ENCODE measurements at places on chromosomes 2 and 18.

DNA sequence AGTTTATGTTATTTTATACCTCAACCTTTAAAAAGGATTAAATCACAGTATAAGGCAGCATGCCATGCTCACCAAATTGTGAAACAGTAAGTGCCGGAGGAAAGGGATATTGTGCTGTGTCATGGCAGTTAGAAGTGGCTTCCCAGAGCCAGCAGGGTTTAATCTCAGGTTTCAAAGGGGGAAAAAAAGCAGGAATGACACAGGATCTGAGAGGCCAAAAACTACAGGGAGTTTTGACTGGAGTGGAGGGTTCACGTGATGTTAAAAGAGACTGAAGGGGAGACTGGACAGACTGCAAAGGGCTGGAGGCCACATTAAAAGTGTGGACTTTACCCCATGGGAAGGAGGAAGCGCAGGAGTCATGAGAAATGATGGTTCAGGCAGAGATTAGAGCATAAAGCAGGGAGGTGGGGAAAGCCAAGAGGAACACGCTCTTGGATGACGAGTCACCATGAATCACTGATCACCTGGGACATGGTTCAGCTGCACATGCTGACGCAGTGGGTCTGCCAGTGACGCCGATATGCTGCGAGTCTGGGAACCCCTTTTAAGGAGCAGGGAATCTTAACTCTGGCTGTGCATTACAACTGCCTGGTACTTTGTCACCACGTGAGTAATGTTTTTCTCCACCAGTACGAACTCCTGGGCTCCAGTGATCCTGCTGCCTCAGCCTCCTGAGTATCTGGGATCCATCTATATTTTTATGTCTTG, 6.1 kb downstream of the CHMP1B start:
- DNase-seq: no peak

DNA sequence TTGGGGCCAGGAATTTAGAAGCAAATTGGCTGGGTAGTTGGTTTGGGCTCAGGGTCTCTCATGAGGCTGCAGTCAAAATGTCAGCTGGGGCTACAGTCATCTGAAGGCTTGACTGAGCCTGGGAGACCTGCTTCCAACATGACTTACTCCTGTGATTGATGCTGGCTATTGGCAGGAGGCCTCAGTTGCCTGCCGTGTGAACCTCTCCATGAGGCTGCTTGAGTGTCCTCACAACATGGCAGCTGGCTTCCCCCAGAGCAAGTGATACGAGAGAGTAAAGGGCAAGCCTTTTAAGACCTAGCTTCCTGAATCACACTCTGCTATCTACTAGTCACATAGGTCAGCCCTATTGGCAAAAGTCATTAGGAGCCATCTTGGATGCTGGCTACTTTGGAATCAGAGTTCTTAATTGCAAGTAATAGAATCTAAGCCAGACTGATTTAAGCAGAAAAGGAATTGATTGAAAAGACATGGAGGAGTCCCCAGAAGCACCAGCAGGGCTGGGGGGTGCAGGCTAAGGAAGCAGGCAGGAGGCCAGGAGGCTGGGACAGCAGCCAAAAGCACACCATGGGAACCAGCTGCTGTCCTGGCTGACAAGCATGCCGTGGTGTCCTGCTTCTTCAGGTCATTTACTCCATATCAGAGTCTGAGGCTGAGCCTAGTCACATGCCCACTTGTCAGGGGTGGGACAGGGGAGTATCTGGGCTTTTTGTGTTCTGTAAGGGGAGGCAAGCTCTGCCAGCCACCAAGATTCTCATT, 7.8 kb upstream of the GIGYF2 start:
- no peak for DNase-seq

DNA sequence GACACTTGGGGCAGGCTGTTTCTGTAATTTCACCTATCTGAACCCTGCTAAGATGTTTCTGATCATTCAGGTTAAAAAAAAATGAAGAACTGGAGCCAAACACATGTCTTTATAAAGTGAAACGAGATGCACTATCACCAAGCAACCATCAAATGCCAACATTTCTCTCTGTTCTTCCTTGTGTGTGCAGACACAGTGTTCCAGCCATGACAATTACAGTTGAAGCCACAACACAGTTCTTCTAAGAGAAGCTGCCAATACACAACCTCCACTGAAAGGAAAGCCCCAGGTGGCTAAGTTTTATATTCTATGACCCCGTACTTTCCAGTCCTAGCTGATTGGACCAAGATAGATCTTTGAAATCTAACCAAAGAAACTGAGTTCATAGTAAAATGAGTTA, 181.8 kb downstream of the RAD51AP2 start:
- no peak for DNase-seq

GRCh38 chr2:191580581-191580980, 97.4 kb upstream of the NABP1 start:
- DNase-seq: no peak

GRCh38 chr2:24304098-24304497, 56.2 kb downstream of the ITSN2 start:
- no peak for DNase-seq

- no peak for DNase-seq
Observed at GRCh38 chr2:104939570-104940217, 85.8 kb downstream of the POU3F3 start.

- no peak for DNase-seq
Observed at GRCh38 chr18:54772056-54772455, 56.2 kb upstream of the RAB27B start.

- DNase-seq: no peak
Observed at GRCh38 chr2:72921853-72922252, 4.5 kb downstream of the EMX1 start.

DNA sequence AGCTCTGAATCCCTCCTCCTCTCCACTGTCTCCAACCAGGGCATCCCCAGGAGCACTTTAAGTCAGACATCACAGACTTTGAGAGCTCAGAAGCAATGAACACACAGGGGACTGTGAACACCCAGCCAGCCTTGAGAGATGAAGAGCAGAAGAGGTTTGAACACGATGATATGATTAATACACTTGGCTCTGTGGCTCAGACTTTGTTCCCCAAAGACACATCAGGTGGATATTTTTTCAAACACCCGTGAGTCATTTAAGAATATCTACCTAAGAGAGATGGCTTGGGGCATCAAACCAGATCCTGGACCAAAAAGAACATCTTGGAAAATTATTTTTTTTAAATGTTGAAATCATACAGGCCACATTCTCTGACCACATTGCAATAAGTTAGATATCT, 134.9 kb upstream of the OTOS start:
- no peak for DNase-seq

- peak; percentile 70 for DNase-seq
Observed at GRCh38 chr2:191571163-191571769, 106.7 kb upstream of the NABP1 start.

- DNase-seq: no peak
Observed at GRCh38 chr2:151767536-151767935, 33.3 kb upstream of the NEB start.

DNA sequence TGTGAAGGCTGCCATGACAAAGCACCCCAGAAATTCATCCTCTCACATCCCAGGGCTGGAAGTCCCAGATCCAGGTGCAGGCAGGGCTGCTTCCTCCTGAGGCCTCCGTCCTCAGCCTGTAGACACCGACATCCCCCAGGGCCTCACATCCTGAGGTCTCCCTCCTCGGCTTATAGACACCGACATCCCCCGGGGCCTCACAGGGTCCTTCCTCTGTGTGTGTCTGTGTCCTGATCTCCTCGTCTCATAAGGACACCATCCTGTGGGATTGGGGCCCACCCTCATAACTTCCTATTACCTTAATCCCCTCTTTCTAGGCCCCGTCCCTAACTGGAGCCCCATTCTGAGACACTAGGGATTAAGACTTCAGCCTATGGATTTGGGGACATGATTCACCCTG, 92.0 kb upstream of the SNTG2 start:
- no peak for DNase-seq

DNA sequence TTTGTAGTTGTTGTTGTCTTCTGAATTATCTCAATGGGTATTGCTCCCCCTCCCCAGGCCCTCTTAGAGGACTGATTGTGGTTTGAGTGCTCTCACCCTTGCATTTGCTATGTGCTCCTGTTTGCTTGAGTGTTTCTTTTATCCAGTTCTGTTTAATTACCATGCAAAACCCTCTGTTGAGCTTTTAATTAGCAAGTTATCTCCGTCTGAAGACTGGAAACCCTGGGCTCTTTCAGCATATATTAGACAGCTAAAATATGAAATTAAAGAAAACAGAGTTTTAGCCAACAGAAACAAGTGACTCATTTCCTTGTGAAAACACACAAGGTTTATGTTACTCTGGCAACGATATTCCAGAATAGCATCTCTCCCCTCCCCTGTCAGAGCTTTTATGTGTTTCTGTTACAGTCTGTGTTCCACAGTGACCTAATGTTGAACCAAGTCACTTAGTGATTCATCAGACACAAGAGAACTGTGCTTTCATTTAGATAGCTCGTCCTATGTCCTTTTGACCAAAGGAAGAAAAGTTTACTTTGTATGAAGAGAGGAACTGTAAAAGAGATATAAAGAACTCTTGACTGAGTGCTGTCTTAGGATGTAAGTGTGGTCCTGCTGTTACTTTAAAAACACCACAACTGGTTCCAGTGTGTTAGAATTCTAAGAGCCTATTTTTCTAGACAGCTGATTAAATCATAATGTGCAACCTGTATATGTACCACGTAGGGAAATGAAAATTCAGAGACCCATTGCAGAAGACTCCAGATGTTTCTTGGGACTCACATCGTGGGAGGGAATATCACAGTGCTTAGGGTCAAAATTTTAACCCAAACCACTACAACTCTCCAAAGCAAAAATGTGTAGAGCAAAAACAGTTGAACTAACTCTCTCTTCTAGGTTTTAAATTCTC, 172.8 kb upstream of the RBMS1 start:
- peak; percentile 67 for DNase-seq

GRCh38 chr2:54404270-54404669, 51.9 kb upstream of the SPTBN1 start:
- no peak for DNase-seq

- DNase-seq: no peak
Observed at GRCh38 chr2:126220331-126220730, 435.6 kb upstream of the GYPC start.

DNA sequence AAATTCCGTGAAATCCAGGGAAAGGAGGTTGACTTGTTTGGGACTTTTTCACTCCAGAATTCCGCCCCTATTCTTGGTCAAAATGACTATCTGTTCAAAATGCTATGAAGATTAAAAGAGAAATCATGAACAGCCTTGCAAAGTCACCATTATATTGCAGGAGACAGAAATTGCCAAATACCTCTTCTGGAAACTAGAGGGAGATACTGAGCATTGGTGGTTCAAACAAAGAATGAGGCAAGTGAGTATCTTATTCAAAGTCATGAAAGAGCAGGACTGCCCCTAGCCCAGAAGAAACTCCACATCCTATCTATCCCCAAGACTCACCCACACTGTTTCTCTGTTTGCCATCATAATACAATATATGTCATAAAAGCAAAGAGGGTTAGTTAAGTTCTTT, 862.3 kb upstream of the POU3F3 start:
- no peak for DNase-seq

DNA sequence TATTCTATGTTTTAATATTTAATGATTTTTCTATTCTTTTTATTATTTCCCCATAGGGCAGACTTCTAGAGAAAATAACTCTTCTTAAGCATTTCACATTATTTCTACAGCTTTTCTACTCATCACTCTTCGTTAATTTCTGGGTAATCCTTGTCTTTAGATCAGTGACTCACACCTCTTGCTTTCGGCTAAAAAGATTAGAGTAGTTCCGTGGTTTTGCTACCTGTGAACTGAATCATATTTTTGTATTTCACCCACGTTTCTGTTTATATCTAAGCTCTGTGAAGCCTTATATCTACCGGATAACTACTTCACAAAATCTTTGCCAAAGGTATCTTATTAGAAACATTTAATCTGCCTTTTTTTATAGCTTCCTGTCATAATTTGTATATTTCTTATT, 685.5 kb upstream of the FSHR start:
- DNase-seq: no peak

- DNase-seq: no peak
Observed at GRCh38 chr2:27307287-27307544, 1.0 kb downstream of the UCN start.

DNA sequence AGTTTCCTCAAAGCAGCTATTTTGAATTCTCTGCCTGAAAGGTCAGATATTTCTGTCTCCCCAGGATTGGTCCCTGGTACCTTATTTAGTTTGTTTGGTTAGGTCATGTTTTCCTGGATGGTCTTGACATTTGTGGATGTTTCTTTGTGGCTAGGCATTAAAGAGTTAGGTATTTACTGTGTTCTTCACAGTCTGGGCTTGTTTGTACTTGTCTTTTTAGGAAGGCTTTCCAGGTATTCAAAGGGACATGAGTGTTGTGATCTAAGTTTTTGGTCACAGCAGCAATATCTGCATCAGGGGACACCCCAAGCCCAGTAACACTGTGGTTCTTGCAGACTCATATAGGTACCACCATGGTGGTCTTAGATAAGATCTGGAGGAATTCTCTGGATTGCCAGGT, 11.8 kb downstream of the MYO3B start:
- no peak for DNase-seq

GRCh38 chr2:239238839-239239606, 161.8 kb downstream of the HDAC4 start:
- DNase-seq: no peak

- DNase-seq: no peak
Observed at GRCh38 chr2:206212673-206213513, 53.2 kb downstream of the EEF1B2 start.

DNA sequence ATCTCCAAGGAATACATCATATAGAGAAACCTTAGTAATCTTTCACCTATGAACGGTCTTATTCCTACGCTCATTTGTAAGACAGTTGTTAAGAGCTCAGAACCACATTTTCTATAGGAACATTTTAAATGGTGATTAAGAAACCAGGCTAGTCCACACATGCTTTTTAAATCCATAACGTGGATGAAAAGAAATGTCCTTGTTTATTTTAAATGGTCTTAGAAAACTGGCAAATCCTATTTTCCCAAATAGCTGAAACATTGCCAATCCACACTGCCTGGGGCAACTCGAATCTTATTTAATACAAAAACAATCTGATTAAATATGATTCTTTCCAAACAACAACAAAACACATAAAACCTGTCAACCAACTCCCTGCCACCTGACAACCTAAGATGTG, 23.7 kb downstream of the METTL8 start:
- DNase-seq: no peak

DNA sequence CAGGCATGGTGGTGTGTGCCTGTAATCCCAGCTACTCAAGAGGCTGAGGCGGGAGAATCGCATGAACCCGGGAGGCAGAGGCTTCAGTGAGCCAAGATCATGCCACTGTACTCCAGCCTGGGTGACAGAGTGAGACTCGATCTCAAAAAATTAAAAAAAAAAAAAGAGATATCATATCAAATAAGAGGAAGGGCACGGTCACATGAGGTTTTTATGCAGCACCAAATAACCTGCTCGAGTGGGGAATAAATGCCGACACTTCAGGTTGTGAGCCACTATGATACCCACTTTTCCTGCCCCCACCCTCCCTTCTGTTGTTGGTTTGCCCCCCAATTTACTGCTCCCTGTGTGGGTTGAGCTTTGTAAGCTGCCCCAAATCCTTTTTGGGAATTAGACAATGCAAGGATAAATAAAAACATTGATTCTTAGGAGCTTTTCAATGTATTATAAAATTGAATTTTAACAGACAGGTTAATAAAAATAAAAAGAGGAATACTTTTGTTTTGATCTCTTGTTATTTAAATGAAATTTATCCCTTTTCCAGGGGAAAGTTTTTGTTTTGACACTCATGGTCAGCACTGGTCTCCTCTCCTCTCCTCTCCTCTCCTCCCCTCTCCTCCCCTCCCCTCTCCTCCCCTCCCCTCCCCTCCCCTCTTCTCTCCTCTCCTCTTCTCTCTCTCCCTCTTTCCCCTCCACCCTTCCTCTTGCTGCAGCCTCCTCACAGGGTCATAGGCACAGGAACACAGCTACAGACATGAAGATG, 29.2 kb downstream of the CD8B start:
- no peak for DNase-seq

- DNase-seq: no peak
Observed at GRCh38 chr2:85760371-85760770, 6.6 kb downstream of the ATOH8 start.

All from CD4-positive, alpha-beta T cell treated with Interleukin-4 for 4 hours (primary cell).